CD4-positive, alpha-beta memory T cell (primary cell): ENCODE measurements at places on chromosomes 7 and 10.

- DNase-seq, result no peak
Observed at GRCh38 chr10:88097092-88097516, 233.7 kb downstream of the PTEN start.

DNA sequence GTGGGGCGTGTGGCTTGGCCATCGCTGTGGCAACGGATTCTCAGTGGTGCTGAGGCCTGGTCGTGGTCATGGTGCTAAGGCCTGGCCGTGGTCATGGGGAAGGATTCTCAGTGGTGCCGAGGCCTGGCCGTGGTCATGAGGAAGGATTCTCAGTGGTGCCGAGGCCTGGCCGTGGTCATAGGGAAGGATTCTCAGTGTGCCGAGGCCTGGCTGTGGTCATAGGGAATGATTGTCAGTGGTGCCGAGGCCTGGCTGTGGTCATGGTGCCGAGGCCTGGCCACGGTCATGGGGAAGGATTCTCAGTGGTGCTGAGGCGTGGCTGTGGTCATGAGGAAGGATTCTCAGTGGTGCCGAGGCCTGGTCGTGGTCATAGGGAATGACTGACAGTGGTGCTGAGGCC, 327.9 kb downstream of the ADARB2 start:
- no peak for DNase-seq

DNA sequence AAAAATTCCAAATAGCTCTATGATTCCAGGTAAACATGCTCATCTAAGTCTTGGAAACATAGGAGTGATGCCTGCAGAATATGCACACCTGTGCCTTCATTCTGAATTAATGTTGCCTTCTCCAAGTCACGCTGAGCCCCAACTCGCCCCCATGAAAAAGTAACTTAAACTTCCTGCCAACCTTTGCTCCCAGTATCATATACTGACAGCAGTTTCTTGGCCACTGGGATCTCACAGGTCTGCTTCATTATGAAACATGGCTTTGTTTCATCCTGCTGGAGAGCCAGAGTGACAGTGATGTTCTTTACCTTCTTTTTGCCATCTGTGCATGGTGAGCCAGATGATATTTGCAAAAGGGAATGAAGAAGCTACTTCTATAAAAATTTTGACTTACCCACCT, 34.9 kb downstream of the ABLIM1 start:
- no peak for DNase-seq

DNA sequence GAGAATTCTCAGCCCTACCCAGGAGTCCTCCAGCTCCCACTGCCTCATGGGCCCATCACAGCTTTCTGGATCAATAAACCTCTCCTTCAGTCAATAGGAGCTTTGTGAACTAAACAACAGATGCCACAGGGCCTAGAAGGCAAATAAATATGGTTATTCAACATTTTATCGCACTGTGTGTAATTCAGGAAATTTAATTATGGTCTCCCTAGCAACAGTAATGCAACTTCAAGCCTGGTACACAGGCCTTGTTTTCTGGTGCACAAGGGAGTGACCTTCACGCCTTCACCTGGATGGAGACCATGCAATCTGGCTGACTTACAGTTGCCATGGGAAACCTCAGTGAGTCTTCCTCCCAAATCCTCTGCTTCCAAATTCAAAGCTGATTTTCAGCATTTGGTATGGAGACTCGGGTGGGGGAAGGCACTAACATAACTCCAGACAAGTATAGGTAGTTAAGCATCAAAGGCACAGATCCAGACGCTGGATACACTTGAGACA, 441.0 kb upstream of the NPVF start:
- no peak for DNase-seq

GRCh38 chr10:42776681-42777080, 5.9 kb upstream of the BMS1 start:
- no peak for DNase-seq

GRCh38 chr7:128358233-128358632, 3.3 kb downstream of the PRRT4 start:
- DNase-seq, result no peak

GRCh38 chr7:34309584-34309983, 348.4 kb upstream of the NPSR1 start:
- no peak for DNase-seq

DNA sequence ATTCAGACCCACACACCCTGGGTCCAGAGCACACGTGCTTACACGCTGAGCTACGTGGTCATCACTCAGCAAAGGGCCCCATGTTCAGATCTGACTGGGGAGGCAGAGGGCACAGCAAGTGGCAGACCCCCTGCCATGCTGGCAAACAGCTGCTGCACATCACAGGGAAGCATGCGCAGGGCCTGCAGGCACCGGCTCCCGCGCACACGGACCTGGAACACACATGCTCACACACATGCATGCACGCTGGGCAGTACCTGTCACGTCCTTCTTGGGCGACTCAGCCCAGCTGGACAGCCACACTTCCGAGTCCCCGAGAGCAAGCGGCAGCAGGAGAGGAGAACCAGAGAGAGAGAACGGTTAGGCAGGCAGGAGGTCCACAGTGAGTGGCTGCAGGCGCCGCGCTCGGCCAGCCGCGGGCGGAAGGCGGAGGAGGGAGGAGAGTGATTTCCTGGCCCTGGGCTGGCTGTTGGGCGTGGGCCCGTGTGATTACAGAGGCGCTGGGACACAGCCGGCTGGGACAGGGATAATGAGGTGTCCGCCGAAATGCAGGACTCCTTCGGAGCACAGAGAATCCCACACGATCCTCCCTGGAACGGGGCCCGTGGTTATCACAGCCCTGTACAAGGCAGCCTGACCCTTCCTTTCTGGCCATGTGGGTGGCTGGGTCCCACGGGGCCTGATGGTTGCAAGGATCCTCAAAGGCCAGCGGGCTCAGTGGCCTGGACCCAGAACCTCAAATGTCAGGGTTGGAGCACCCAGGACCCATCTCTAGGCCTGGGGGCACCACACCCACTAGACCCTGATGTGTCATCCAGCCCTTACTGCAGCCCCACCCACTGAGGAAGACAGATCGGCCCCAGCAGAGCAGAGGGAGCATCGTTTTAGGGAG, 175.1 kb downstream of the NEURL1 start:
- DNase-seq, result no peak

GRCh38 chr7:102125127-102125596, 161.5 kb upstream of the SH2B2 start:
- no peak for DNase-seq

DNA sequence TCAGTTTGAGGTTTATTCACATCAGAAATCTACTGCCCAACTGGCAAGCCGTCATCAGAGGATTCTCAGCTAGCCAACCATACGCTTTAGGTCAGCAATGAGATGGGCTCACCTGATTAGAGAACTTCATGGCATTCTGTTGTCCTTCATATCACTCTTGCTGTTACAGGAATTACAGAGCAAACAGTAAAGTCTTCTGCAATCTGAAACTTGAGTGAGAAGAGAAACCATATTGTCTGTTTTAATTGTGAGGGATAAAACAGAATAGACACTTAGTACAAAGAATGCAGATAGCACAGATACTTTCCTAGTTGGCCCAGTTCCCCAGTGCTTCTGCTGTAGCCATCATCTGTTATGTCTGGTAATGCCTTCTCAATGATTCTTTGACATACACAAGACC, 366.6 kb downstream of the EXOC4 start:
- no peak for DNase-seq
